Uterus (tissue), 4 donors: ENCODE measurements at places on chromosomes 4 and X. TPM values are rescaled to one million over a fixed set of nuclear protein-coding genes. Genes with fewer than 3 reads are reported as not detected.
A peak's percentile ranks its signal among the peaks of the same experiment; 100 is the strongest.

Gene CXorf49
- not detected for total RNA-seq

Gene IL9R
- total RNA-seq, result not detected

GRCh38 chr4:151455212-151455611 is 46.2 kb downstream of the FHIP1A start:
- DNase-seq, result no peak

DNA sequence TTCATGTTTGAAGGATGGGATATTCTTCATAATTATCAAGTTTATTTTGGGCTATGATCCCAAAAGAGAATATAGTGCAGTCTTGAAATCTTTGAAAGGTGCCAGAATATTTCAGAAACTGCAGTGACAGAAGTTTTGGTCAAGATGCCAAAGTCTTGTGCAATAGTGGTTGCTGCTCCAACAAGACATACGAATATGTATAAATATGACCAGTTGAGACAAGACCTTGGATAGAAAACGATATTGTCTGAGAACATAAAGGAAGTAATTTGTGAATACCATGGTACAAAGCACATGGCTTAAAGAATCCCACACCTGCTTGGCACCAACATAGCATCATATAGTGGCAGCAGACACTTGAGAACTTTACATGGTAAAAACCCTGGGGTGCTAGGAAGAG is 48.6 kb upstream of the AMELX start:
- no peak for DNase-seq

Gene ARHGAP36
- total RNA-seq, result not detected

DNA sequence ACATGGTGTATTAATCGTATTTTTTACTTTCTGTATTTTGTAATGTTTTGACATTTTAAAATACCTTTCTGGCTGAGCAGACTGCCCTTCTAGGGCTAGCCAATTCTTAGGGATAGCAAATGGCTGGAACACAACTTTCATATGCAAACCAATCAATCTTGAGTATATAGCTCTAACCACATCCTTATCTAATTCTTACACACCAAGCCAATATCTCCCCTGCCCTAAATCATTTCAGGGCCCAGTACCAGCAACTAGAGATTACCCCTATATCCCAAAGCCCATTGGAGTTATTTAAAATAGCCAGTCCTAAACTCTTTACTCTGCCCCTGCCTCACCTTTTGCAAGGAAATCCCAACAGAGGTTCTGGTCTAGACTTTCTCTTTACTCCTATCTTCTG is 58.3 kb downstream of the INTS12 start:
- DNase-seq, result no peak

DNA sequence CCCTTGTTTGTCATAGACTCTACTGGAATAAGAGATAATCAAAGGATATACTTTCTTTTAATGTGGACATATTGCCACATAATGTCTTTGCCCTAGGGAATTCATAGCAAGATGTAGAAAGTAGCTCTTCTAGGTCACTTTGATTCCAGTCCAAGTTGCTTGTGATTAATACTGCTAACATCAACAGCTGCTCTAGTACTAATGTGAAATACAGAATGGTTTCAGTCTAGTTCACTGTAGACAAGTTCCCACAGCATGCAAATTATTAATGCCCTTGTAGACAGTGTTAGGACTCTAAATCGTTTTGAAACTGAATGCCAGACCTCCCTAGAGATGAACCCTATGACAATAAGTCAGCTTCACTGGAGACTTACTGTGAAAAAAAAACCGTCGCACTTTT is 494.6 kb upstream of the ATOH1 start:
- no peak for DNase-seq

Gene IBSP
- not detected for total RNA-seq

Gene TEX11
- total RNA-seq, result not detected

GRCh38 chr4:70158576-70158975 is 4.5 kb downstream of the PRR27 start:
- DNase-seq, result no peak

DNA sequence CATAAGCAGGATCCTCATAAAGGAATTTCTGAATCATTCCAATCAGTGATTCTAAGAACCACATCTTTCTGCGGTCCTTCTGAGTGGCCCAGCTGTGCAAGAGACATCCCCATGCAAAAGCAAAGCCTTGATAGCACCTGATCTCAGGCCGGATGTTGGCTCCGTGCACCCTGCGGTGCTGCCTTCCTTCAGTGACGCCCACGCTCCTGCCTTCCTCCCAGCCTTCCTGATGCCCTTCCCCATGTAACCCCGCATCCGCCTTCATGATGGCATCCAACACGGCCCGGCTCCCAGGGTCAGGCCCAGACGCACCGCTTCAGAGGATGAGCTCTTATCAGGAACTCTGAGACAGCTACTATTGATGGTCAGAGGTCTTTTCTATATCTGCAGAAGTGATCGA is 20.4 kb upstream of the CYP4V2 start:
- DNase-seq, result no peak

DNA sequence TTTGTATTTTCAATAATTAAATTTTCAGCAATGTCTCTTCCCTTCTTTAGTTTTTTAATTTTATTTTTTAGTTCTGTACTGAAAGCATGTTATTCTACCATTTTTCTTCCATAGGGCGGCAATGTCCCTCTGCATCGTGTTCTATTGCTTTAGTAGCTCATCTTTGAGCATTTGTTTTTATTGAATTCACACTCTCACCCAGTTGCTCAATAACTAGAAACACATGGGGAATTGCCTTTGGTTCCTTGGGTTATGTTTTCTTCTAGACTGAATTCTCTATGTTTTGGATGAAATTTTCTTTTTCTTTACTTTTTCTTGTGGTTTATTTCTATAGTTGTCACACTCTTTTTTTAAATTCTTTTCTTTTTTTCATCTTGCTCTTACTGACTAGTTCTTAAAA is 233.8 kb upstream of the LDB2 start:
- DNase-seq, result no peak

Gene DSPP
- not detected for total RNA-seq

DNA sequence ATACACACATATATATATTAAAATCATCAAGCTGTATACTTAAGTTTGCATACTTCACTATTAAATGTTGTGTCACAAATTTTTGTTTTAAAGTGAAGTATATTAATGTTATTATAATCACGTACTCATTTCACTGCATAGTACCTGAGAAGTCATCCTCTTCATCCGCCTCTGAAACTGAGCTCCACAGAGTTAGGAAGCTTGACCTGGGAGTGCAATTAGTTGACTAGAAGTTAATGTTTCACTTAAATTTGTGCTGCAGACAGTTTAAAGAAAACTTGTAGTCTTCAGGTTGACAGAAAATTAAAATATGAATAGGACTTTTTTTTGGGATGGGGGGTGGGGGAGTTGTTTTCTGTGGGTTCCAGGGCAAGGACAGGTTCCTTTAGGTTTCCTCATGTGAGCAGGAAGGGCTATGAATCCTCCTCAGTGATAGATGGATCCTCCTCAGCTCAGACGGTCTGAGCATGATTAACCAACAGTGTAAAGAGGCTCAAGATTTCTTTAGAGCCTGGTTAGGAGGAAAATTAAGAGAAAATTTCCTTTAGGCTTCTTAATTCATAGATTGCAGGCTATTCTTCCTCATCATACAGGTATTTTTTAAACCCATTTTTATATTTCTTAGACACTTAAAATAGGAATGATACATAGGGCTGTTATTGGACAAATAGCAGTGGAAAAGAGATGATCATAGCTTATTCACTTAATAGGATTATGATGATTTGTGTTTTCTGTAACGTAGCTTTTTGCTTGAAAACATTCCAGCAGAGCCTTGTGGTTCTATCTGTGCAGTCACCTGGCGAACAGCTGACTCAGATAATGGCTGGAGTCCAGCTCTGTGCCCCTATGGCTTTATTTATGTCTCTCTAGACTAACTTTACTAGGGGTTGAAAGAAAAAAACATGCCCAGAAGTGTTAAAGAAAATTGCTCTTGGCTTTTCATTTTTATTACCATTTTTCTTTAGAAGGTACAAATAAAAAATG is 102.7 kb downstream of the SLC4A4 start:
- DNase-seq, result no peak

DNA sequence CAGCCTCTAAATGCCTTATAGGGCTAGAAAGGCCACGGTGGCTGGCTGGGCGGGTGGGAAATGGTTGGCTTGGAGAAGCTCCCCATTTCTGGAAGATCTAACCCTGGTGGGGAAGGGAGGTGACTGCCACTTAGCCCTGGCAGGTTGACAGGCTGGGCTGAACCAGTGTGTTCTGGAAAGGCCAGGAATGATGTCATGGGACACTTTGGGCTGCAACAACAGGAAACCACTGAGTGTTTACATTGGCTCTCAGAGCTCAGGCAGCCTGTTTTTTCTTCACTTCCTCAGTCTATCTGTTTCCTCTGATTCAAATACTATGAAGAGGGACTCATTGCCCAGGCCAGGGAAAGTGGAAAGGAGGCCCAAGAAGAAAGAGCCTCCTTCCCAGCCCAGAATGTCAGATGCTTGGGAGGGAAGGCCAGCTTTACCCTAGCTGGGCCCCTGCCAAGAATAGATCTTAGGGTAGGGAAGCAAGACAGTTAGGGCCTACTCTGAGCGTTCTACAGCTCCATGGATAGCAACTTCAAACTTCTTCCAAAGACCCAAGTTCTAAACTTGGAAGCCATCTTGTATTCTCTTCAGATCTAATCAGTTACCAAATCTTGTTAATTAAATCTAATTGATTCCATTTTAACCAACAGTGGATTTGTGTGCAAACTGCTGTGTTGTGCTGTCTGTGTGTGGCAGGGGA is 65.8 kb upstream of the MSN start:
- peak; percentile 76 for DNase-seq

- DNase-seq, result no peak
Observed at GRCh38 chr4:140117947-140118346, 36.0 kb downstream of the MAML3 start.

Gene NDP
- total RNA-seq, result 4.4 TPM

Gene HAND2
- 20.3 TPM for total RNA-seq

- DNase-seq, result no peak
Observed at GRCh38 chr4:181479141-181479540, 764.1 kb upstream of the TENM3 start.

Gene GPC4
- total RNA-seq, result 8.2 TPM

Gene PRR32
- total RNA-seq, result not detected

Gene ARL9
- total RNA-seq, result 1.7 TPM

- no peak for DNase-seq
Observed at GRCh38 chr4:150368667-150369066, 213.3 kb upstream of the MAB21L2 start.

GRCh38 chrX:38807873-38808272 is 6.6 kb downstream of the MID1IP1 start:
- no peak for DNase-seq

Gene FGF13
- total RNA-seq, result 15.1 TPM

Gene PASD1
- total RNA-seq, result not detected

DNA sequence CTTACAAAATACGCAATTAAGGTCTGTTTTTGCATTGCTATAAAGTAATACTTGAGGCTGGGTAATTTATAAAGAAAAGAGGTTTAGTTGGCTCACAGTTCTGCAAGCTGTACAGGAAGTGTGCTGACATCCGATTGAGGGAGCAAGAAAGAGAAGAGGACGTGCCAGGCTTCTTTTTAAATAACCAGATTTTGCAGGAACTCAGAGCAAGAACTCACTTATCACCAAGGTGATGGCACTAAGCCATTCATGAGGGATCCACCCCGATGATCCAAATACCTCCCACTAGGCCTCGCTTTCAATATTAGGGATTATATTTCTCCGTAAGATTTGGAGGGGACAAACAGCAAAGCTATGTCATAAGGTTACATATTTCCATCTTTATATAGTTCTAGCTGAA is 456.7 kb downstream of the GLUD2 start:
- no peak for DNase-seq

DNA sequence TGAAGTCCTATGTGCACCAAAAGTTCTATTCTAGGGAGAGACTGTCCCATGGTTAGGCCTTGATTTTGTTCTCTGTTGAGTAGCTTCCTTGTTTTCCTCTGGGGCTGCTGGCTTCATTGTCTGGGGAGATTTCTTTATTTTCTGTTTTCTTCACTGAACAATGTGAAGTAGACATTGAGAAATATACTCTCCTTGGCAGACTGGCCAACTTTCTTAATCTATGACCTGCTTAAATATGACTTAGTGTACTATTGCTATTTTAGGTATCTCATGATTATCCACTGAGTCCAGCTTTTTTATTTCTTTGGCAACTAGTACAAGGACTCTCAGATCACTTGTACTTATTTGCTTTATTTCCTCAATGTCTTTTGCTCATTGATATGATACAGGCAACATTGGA is 1594.6 kb downstream of the ARAP2 start:
- DNase-seq, result no peak

Gene CAPN6
- total RNA-seq, result 112 TPM

DNA sequence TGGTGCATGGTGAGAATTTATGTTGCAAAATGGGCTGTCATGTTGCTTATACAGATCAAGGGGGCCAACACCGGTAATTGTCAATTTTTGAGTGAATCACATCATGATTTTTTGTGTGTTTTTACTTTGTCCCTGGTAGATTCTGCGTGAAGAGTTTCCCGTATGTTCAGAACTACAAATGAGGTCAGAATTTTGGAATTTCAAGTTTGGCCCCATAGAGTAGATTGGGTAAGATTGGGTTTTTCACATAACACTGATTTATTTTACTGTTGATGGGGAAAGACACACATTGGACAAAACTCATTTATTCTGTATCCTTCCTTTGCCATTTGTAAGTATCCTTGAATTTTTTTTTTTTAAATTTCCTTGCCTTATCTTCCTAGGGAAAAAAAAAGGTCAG is 158.5 kb upstream of the MXRA5 start:
- no peak for DNase-seq

DNA sequence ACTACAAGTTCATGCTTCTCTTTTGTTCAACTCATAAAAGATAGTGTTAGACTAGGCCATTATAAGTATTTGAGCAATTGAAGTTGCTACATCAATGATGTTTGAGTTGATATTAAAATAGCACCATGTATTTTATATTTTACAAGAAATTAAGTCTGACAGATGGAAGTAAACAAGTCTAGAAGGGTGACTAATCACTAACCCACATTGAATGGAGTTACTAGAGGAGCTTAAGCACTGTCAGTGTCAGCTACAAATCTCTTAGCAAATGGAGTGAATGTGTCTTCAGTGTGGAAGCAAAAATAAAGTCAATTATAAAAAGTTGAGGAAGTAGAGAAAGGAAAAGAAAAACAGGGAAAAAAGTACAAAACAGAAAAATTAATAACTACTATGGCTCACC is 592.5 kb downstream of the PCDH18 start:
- no peak for DNase-seq

GRCh38 chr4:40395908-40396793 is 61.0 kb downstream of the CHRNA9 start:
- DNase-seq, result peak; percentile 59

DNA sequence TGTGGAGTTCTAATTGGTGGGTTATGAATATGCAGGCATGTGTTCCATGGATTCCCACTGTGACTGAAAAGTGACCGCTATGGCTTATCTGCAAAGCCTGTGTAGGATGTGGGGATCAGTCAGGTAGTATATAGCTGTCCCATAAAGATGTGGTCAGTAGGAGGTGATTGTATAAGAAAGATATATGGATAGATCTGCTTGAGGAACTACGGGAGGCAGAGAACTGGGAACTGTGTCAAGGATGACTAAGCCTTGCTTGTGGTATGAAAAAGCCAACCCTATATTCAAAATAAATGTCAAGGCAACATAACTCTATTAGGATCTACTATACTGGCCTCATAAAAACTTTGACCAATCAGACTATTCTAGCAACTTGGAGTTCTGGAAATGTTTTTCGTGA is 185.2 kb downstream of the KLHL4 start:
- no peak for DNase-seq
